Ascending aorta (tissue), 2 donors: ENCODE measurements at places on chromosomes 3 and 15.

GRCh38 chr15:89067751-89068150 lies 20.5 kb upstream of the ABHD2 start:
- DNase-seq, result no peak

DNA sequence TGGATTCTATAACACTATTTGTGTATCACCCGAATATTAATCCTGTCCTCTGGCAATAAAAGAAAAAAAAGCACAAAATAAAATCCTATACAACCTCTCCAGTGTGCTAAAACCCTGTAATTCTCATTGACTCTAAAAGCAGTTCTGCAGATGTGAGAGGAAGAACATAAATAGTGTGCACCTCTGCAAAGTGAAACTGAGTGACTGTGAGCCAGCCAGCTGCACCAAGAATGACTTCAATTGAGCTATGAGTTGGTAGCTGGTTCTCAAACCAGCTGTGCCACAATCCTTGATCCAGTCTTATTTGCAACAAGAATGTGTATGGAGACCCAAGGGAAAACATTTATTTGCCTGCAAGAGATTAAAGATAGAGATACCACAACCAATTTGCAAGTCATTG lies 31.2 kb upstream of the COL8A1 start:
- DNase-seq, result no peak

GRCh38 chr3:160183345-160184076 lies 41.7 kb upstream of the C3orf80 start:
- no peak for DNase-seq

GRCh38 chr3:148727231-148727630 lies 29.5 kb downstream of the AGTR1 start:
- no peak for DNase-seq

DNA sequence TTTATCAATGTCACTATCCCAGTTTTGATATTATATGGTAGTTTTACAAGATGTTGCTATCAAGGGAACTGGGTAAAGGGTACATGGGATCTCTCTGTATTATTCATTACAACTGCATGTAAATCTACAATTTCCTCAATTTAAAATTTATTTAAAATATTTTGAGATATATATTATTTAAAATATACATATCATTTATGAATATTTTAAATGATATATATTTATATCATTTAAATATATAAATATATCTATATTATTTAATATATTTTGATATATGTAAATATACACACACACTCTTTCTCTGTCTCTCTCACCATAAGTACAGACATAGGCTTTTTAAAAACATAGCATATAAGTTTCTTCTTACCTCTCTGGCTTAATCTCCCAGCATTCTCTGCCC lies 104.7 kb downstream of the TP63 start:
- no peak for DNase-seq
